ENCODE measurements at places on chromosomes 5 and 9.

DNA sequence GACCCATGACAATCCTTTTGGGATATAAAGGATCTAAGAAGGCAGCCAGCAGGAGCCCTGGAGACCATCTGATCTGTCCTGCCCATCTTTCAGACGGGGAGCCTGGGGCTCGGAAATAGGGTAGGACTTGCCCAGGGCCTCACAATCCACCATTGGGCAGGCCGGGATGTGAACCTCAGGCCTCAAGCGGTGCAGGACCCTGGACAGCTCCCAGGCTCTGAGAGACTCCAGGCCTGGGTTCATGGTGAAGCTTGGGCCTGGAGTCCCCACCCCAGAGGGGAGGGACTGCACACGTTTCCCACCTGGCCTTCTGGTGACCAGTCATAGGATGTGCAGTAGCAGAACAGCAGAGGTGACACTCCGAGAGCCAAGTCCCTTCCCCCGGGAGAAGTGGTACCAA is 36.6 kb upstream of the RAPGEF1 start:
- peak; percentile 17 for DNase-seq

DNA sequence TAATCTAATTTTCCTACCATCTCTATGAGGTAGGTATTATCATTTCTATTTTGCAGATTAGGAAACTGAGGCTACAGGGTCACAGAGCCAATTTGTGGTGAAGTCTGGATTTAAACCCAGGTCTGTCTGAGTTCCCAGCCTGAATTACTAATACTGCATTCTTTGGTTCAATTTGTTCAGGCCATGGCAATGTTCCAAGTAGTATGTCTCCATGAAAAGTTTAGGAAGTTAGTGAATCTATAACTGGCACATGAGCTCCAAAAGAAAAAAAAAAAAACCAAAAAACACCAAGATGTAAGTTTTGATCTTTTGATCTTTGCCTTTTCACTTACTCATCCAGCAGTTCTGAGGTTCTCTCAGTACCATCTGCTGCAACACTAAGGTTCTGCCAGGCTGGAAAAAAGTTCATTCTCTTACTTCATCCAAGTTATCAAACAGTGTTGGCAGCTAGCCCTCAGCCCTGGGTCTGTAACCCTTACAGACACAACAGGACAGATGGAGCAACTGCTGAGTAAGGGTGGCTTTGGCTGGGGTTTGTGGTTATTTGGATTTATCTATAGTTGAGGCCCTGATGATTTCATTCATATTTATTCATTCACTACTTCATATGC is 4.4 kb upstream of the TMEM268 start:
- no peak for DNase-seq

DNA sequence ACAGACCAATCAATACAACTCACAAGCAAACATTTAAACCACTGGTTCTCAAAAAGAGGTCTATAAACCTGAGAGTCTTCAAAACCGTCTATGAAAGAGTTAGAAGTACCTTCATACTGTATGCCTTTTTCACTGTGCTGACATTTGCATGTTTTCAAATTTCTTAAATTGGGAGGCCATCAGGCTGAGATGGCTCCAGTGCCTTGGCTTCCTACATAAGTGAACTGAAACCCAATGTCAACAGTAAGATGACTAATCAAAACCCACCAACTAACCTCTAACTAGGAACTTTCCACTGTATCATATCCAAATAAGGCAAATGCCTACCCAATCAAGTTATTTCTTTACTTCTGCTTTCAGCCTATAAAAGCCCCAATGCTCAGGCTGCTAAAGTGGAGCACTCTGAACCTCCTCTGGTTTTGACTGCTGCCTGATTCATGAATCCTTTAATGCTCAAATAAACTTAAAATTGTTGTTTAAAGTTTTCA is 35.1 kb downstream of the FAM13B start:
- DNase-seq = no peak

GRCh38 chr9:88322906-88323566 is 65.2 kb upstream of the SPIN1 start:
- DNase-seq = peak; percentile 64

- DNase-seq = no peak
Observed at GRCh38 chr5:87729781-87730180, 317.1 kb upstream of the CCNH start.

DNA sequence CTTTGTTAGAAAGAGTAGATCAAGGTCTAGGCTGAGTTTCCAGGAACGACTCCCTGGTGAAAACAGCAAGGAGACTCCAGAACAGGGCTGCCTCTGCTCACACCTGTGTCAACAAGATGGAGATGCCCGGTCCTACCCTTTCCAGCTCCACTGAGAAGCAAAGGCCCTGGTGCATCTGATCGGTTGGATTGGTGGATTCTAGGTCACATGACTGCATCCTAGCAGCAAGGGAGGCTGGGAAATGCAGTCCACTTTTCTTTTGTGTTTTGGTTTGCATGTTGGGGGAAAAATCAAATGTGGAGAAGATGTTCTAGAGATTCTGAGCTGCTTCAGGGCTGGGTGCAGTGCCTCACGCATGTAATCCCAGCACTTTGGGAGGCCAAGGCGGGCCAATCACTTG is 82.0 kb upstream of the TRIO start:
- no peak for DNase-seq

- no peak for DNase-seq
Observed at GRCh38 chr5:67153292-67153691, 43.3 kb downstream of the CD180 start.

- DNase-seq = no peak
Observed at GRCh38 chr9:73042155-73042554, 89.3 kb upstream of the ALDH1A1 start.

DNA sequence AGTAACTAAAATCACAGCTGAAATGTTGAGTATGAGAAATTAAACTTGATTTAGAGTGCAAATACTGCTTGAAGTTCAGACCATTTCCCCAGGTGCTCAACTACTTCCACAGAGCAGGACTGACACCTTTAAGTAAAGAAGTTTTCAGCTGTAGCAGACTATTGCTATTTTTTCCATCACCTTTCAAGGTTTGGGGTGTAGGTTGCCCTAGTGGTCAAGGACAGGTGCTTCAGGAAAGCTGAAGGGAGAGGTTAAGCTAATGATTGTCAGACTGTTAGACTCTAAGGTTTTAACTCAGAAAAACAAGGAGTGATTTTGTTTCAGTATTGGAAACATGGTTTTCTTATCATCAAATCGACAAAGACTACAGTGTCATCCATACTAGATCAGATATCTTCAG is 162.1 kb downstream of the CCDC192 start:
- no peak for DNase-seq

GRCh38 chr5:77398896-77399295 is 93.2 kb downstream of the WDR41 start:
- DNase-seq = no peak

- DNase-seq = no peak
Observed at GRCh38 chr9:109086221-109086620, 33.5 kb downstream of the TMEM245 start.

DNA sequence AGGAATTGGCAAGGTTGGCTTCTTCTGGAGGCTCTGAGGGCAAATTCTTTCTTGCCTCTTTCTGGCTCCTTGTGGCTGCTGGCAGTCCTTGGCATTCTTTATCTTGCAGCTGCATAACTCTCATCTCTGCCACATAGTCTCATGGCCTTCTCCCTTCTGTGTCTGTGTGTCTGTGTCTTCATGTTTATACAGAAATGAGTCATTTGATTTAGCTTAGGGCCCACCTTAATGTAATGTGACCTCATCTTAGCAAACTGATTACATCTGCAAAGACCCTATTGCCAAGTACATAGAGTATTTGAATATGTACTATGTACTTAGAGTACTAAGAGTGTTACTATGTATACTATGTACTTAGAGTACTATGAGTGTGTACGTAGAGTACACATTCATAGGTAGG is 122.5 kb downstream of the RFK start:
- DNase-seq = no peak

- no peak for DNase-seq
Observed at GRCh38 chr9:98597236-98597771, 111.4 kb downstream of the GABBR2 start.

- no peak for DNase-seq
Observed at GRCh38 chr5:171322527-171322926, 13.5 kb downstream of the TLX3 start.

GRCh38 chr5:164002214-164002613 is 496.8 kb downstream of the MAT2B start:
- DNase-seq = no peak

GRCh38 chr9:84975926-84976325 is 306.4 kb downstream of the NTRK2 start:
- no peak for DNase-seq

GRCh38 chr9:16143947-16144890 is 591.4 kb downstream of the CCDC171 start:
- no peak for DNase-seq

DNA sequence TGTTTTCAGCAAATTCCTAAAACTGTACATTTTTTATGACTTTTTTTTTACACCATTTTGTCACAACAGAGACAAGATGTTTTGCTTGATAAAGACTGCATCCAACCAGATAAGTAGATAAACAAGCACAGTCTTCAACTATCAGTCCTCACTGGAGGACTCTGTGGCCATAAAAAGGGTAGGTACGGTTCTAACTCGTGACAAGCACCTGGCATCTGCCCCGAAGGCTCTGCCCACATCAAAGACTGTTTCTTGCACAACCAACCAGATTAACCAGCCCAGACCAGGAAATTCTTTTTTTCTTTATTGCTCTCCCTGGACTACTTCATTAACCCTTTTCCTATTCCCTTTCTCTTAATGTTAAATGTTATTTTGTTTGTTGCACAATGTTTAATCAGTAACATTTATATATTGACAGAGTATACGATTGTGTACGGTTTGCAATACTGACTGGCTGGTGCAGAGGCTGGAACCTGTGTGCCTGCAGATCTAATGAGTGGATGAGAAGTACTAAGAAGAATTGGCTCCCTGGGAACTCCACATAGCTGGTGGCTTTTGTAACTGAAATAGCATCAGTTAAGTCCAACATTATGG is 74.1 kb downstream of the SERINC5 start:
- peak; percentile 74 for DNase-seq

GRCh38 chr5:56211298-56211865 is 21.7 kb downstream of the ANKRD55 start:
- DNase-seq = no peak

- no peak for DNase-seq
Observed at GRCh38 chr5:118611332-118611945, 376.9 kb downstream of the DTWD2 start.

DNA sequence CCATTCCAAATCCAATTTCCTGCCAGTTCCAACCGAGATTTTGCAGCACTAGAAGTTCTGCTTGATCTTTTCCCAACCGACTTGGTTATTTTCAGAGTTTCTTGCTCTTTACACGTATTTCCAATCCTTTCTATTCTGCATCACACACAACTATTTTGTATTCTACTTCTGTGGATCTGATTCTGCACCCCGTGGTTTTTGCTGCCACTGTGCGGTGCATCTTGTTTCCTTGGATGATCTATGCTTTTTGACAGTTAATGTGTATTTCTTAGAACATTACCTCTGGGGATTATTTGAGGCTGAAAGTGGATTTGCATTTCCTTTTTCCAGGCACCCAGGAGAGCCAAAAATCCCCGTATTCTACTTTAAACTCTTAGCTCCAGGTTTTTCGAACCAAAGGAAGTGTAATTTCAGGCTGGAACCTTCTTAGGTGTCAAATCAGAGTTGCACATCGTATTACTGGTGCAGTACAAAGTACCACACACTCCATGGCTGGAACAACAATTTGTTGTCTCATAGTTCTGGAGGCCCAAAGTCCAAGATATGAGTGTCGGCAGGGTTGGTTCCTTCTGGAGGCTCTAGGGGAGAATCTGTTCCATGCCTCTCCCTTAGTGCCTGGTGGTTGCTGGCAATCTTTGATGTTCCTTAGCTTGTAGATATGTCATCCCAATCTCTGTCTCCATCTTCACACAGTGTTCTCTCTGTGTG is 14.7 kb upstream of the SARDH start:
- no peak for DNase-seq

DNA sequence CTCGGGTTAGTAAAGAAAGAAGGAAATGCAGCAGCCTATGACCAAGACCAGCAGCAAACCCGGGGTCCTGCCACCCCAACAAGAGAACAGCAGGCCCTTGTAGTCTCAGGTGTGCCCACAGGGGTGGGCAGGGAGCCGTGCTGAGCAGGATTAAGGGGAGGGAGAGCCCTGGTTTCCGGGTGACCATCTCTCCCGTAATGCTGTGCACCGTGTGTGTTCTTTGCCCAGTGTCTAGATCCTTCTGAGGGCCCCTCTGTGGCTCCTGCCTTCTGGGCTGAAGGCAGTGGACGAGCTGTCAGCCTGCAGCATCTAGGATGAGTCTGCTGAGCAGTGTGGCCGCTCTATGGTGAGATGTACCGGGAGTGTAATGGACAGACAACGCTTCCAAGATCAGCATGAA is 12.7 kb upstream of the PLEKHG4B start:
- no peak for DNase-seq

- DNase-seq = no peak
Observed at GRCh38 chr9:76022317-76022716, 131.8 kb downstream of the PCSK5 start.

DNA sequence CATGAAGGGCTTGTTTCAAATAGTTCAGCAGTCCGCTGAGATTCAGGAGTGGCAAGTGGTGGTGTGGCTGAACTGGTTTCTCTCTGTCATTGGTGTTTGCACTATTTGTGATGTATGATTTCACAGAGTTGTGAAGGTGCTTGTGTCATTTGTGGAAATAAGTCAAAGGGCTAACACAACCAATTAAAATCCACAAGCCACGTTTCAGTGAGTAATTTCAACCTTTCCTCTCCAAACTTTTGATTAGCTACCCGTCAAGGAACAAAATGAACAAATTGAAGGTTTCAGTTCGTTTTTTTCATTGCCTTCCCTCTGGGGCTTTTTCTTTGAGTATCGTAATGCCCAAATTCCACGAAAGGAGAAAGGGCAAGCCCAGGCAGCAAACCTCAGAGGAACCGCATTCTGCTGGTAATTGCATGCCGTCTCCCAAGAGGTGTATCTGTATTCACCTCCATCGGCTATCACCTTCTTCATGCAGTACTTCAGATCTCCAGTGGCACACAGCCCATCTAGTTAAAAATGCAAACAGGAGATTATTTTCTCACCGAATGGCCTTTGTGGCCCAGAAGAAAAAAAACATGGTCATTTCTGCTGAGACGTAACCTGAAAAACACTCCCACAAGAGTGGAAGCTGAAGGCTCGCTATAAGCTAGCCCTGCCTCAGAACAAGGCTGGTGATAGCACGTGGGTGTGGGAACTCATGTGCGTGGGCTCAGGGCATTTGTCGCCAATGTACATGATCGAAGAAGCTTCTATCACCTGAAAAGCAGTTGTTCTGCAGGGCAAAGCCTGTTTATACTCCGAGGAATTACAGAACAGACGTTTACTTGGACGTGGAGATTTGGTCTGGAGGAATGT is 197.1 kb downstream of the NR3C1 start:
- DNase-seq = no peak

GRCh38 chr5:156500755-156501154 is 173.8 kb downstream of the SGCD start:
- no peak for DNase-seq

DNA sequence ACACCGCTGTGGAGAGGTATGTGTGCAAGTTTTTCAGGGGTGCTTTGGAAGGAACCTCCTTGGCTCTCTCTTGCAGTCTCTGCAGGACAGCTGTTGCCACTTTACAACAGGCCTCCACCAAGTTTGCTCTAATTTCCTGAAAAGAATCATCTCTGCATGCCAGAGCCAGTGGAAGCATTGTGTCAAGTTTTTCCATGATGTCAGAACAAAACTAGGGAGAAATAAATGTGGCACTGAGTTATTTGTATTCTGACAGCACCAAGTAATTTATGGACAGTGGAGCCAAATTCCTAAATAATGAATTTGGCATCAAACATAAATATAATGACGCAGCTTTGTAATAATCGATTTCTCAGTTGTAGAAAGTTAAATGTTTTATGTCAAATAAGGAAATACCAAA is 146.9 kb downstream of the KIAA0825 start:
- DNase-seq = no peak

GRCh38 chr5:112649882-112650281 is 87.8 kb upstream of the APC start:
- DNase-seq = no peak
